ENCODE measurements at places on chromosomes 4 and X. TPM values are rescaled to one million over a fixed set of nuclear protein-coding genes. Genes with fewer than 3 reads are reported as not detected.

RAI2 gene
- 24.9 TPM for total RNA-seq

GRCh38 chr4:186150926-186151325 lies 40.4 kb upstream of the CYP4V2 start:
- no peak for DNase-seq

DNA sequence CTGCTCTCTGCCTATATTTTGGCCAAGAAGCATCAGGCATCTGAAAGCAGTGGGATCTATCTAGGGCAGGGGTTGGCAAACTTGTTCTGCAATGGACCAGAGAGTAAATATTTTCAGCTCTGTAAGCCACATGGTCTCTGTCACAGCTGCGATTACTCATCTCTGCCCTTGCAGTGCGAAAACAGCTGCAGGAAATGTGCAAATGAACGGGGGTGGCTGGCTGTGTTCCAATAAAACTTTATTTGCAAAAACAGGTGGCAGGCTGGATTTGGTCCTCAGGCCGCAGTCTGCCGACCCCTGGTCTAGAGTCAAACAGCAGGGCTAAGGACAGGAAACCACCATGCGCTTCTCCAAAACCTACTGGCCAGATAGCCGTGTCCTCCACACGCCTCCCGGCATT lies 48.6 kb downstream of the ACOX3 start:
- DNase-seq: no peak

- no peak for DNase-seq
Measured at GRCh38 chr4:120724656-120725055, 197.9 kb downstream of the PRDM5 start.

TEC gene
- total RNA-seq: 9.3 TPM

GRCh38 chrX:97167333-97167732 lies 283.6 kb downstream of the RPA4 start:
- no peak for DNase-seq

GRCh38 chr4:124282301-124282898 lies 430.1 kb downstream of the ANKRD50 start:
- no peak for DNase-seq

GRCh38 chr4:71004281-71004851 lies 10.9 kb downstream of the DCK start:
- no peak for DNase-seq

- DNase-seq: peak; percentile 79
Measured at GRCh38 chrX:103376118-103376978, at the start of gene BEX3. Gene BEX3 (plus strand): TSS chrX:103376538. CDS start chrX:103377522, 984 bp downstream.

DNA sequence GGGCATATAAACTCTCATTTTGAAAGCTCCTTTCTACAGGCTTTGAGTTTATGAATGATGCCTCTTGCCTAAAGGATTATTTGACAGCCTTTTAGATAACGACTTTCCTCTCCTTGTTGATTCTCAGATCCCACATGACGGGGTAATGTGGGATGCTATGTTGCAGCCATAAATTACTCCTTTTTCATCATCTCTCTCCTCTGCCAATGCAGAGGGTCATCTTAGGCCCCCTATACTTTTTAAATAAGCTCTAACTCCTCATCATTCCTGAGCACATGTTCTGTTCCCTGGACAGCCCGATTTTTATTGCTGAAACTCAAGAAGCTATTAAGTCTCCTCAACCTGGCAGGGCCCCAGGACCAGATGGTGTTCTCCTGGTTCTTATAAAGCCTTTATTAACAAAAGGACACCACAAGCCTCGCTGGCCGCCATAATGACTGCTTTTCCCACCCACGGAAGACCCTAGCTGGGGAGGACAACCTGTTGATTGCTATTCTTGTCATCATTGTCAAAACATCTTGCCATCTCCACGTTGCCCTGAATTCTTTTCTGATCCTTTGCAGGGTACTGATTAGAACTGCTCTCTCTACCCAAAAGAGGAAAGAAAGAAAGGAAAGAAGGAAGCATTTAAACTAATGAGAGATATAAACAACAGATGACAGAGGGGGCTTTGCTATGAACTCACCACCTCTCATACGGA lies 150.7 kb downstream of the DHX15 start:
- no peak for DNase-seq

DLG3 gene
- 22.4 TPM for total RNA-seq

DNA sequence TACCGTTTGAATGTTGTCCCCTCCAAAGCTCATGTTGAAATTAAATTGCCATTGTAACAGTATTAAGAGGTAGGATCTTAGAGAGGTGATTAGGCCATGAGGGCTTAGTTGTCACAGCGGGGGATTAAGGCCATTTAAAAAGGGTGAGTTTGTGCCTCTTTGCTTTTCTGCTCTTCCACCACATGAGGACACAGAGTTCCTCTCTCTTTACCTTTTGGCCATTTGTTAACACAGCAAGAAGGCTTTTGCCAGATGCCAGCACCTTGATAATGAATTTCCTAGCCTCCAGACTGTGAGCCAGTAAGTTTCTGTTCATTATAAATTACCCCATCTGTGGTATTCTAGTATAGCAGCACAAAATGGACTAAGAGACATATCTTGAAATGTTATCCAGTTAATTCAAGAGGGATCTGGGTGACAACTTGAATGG lies 7.8 kb upstream of the HERC3 start:
- no peak for DNase-seq

GRCh38 chrX:3548765-3549391 lies 164.6 kb downstream of the PRKX start:
- no peak for DNase-seq

GRIA2 gene
- total RNA-seq: 19.2 TPM

DNA sequence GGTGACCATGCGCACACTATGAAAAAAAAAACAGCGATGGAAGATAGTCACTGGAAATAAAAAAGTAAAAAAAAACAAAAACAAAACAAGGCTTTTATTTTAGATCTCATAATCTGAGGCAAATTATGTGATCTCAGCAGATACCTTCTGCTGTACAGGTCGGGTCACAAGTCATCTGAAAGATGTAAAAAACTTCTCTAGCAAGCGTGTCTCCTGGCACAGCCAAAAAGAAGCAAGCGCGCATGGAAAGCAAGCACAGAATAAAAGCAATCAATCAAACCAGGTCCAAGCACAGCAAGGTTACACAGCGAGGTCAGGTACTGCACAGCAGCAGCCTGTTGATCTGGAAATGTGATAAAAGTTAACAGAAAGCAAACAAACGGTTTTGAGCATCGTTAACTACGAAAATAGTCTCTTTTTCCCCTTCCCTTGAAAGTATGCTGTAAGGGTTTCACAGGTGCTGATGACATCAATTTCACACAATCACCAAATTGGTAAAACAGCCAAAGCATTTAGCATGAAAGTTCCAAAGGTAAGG lies 79.3 kb upstream of the MTNR1A start:
- no peak for DNase-seq

GRCh38 chr4:77194989-77195388 lies 38.0 kb downstream of the CCNG2 start:
- no peak for DNase-seq

DNA sequence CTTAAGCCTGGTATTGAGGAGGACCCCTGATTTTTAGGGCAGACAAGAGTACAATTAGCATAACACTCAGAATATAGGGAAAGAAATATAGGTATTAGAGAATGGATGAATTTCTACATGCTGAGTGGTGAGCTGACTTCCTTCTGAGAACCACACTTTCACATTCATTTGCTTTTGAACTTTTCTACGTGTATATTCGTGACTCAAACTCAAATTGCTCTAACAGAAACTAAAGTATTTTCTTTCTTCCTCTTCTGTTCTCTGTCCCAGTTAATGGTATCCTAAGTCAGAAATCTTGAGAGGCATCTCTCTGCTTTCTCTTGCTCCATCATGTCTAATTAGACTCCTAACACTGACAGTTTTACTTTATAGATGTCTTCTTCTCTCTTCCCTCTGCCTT lies 103.2 kb upstream of the CITED1 start:
- no peak for DNase-seq

- DNase-seq: no peak
Measured at GRCh38 chr4:174383783-174384182, 100.1 kb downstream of the CEP44 start.

All from aorta (tissue), 5 donors.